ENCODE measurements at places on chromosomes 2 and 18. TPM values are rescaled to one million over a fixed set of nuclear protein-coding genes. Genes with fewer than 3 reads are reported as not detected.

SLC4A3 gene
- polyA plus RNA-seq, result 0.59 TPM

NABP1 gene
- 22.5 TPM for polyA plus RNA-seq

GCKR gene
- 0.28 TPM for polyA plus RNA-seq

ANO7 gene
- 0.71 TPM for polyA plus RNA-seq

SCG2 gene
- polyA plus RNA-seq, result 0.72 TPM

CLK1 gene
- polyA plus RNA-seq, result 528 TPM

ST8SIA3 gene
- under 0.01 TPM for polyA plus RNA-seq

STK25 gene
- 126 TPM for polyA plus RNA-seq

CFAP53 gene
- 5.0 TPM for polyA plus RNA-seq

FOXD4L1 gene
- 0.28 TPM for polyA plus RNA-seq

CCDC85A gene
- 5.3 TPM for polyA plus RNA-seq

GPAT2 gene
- 5.2 TPM for polyA plus RNA-seq

C1QL2 gene
- not detected for polyA plus RNA-seq

LRRC30 gene
- polyA plus RNA-seq, result not detected

CDH2 gene
- 0.27 TPM for polyA plus RNA-seq

SCYGR4 gene
- not detected for polyA plus RNA-seq

ZNF521 gene
- 4.9 TPM for polyA plus RNA-seq

MARCHF4 gene
- 0.04 TPM for polyA plus RNA-seq

NEU4 gene
- polyA plus RNA-seq, result 0.27 TPM

IL36RN gene
- polyA plus RNA-seq, result 0.01 TPM

CGREF1 gene
- 0.55 TPM for polyA plus RNA-seq

UGT1A4 gene
- polyA plus RNA-seq, result 0.55 TPM

GLI2 gene
- polyA plus RNA-seq, result 1.1 TPM

Data from lung (tissue), 17 donors.